ENCODE measurements at places on chromosomes 3 and 15.
A peak's percentile ranks its signal among the peaks of the same experiment; 100 is the strongest.

- no peak for DNase-seq
Measured at GRCh38 chr3:158463556-158463955, 107.4 kb upstream of the MLF1 start.

DNA sequence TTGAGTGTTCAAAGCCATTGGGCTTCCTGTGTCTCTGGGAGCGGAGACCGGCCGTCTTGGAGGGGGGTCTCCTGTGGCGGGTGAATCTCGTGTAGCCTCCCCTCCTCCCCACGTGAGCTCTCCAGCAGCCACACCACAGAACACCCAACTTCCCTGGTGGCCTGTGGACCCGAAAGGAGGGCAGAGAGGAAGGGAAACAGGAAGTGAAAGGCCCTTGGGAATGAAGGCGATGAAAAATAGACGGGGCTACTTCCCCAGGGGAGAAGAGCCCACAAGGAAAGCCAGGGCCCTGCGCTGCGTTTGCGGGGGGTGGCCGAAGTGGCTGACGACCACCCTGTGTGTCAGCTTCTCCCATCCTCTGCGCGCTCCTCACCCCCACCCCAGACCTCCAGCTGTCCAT, 5.4 kb downstream of the ANKRD63 start:
- no peak for DNase-seq

DNA sequence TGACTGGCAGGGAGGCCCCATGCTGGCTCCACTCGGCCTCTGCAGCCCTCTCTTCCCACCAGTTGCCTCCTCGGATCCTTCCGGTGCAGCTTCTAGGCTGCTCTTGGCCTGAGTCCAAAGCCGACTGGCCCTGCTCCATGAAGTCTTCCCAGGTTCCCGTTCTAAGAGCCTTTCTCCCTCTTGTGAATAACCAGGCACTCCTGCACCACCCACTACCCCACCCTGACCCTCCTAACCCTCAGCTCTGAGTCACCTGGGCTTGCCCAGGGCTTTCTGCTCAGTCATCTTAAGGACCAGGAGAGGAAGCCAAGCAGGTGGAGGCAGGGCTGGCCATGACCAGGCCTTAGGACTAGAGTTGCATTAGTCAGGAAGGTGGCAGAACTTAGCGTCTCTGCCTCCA, 28.1 kb upstream of the CNBP start:
- peak; percentile 79 for DNase-seq

GRCh38 chr3:37862903-37863815, 1.5 kb downstream of the CTDSPL start:
- DNase-seq = no peak

- no peak for DNase-seq
Measured at GRCh38 chr3:71530903-71531530, 52.5 kb downstream of the FOXP1 start.

- DNase-seq = no peak
Measured at GRCh38 chr15:93801206-93801605, 430.2 kb upstream of the MCTP2 start.

GRCh38 chr3:16309558-16309957, 44.5 kb downstream of the OXNAD1 start:
- no peak for DNase-seq

DNA sequence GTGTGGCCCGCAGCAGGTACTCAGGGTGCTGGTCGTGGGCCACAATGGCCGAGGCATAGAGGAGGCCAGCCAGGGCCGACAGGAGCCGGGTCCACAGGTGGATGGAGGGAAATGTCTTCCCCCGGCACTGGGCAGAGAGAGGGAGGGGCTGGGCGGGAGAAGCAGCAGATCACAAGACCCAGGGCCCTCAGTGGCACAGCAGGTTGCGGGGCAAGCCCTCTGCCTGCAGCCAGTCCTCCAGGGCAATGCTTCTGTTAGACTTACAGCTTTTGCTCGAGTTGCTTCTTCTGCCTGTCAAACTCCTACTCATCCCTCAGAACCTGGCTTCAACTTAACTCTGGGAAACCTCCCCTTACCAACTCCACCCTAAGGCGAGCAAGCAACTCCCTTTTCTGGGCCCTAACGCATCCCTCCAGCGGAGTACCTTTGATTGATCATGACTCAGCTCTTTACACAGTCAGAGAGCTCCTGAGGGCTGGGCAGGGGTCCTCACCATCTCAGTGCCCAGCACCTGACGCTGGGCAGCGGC, 16.0 kb downstream of the TMEM44 start:
- no peak for DNase-seq
